Activated T-cell treated with anti-CD3 and anti-CD28 coated beads, Interleukin-2, amount 50 U/mL, for 24 hours (primary cell): ENCODE measurements at places on chromosomes 16 and 17.

DNA sequence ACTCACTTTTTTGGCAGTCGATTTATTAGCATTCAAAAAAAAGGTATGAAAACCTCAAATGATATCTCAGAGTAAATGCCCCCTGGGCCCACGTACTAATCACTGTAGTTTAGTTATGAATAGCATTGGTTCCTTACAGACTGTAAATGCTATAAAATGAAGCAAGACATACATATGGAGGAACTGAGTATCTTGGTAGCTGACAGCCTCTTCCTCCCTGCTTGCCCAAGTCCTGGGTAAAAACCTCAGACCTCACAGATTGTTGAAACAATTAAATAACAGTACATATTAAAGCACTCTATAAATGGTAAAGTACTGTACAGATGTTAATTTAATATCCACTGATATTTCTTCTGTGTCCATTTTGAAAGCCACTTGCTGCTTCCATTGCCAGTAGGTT lies 33.2 kb upstream of the ABCC11 start:
- DNase-seq: no peak

DNA sequence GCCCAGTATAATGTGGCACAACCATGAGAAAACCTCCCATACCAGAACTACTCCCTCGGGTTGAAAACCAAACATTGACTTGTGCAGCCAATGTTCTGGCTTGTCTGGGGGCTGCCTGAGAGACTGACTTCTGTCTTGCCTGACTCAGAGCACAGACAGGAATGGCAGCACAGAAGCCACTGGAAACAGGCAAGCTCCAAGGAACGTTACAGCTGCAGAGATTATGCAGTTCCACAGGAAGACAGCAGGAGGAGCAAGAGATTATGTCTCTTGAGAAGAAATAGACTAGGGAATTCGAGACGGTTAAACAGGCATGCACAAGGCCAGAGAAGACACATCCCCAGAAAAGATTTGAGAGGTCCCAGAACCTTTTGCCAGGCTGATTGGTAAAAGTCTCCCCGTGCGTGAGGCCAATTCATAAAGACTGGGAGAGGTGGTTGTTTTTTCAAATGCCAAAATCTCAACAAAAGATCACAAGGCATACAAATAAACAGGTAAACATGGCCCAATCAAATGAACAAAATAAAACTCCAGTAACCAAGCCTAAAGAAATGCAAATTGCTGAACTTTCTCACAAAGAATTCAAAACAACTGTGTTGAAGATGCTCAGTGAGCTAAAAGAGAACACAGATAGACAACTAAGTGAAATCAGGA lies 90.6 kb upstream of the CDH5 start:
- no peak for DNase-seq

DNA sequence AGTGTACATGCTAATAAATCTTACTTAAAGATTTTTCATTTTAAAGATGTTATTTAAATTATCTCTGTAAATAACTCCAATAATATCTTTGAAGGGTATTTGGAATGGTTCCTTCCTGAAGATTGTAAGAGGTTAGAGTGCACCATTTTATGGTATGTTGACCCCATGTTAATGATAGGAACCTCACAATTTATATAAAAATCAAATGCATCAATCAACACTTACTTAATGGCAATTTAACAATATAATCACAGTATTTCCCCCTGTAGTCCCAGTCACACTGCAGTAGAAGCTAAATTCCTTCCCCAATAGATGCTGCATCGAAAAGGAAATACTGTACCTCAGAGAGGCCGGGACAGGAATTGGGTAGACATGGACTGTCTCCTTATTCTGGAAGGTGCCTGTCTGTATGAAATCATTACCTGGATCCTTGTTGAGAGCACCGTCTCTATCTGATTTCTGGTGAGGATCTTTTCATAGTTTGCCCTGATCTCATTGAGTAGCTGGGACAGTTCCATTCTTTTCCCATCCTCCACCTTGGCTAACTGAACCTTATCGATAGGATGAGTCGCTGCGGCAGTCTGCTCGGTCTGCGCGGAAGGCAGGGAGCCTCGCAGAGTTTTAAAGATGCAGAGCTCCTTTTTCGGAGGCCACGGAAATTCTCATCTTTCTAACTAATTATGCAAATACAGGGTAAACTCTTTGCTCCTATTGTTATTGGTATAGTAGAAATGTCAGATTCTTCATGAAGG lies at the start of gene KRT222:
KRT222 (minus strand) TSS at position 596 of the 752 bp plus-strand sequence; CDS start at position 518, 78 bp downstream.
- DNase-seq: no peak

DNA sequence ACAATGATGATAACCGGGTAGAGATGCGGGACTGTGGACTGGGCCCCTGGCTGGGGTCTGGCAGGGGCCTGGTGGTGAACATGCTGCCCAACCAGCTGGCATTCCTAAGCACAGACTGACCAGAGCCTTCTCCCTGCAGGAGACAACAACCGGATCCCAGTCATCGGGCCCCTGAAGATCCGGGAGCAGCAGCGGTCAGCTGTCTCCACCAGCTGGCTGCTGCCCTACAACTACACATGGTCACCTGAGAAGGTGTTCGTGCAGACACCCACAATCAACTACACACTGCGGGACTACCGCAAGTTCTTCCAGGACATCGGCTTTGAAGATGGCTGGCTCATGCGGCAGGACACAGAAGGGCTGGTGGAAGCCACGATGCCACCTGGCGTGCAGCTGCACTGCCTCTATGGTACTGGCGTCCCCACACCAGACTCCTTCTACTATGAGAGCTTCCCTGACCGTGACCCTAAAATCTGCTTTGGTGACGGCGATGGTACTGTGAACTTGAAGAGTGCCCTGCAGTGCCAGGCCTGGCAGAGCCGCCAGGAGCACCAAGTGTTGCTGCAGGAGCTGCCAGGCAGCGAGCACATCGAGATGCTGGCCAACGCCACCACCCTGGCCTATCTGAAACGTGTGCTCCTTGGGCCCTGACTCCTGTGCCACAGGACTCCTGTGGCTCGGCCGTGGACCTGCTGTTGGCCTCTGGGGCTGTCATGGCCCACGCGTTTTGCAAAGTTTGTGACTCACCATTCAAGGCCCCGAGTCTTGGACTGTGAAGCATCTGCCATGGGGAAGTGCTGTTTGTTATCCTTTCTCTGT lies 5.1 kb upstream of the SLC7A6 start:
- no peak for DNase-seq

GRCh38 chr17:19381361-19381740 lies 3.1 kb downstream of the MAPK7 start:
- peak; percentile 19 for DNase-seq

DNA sequence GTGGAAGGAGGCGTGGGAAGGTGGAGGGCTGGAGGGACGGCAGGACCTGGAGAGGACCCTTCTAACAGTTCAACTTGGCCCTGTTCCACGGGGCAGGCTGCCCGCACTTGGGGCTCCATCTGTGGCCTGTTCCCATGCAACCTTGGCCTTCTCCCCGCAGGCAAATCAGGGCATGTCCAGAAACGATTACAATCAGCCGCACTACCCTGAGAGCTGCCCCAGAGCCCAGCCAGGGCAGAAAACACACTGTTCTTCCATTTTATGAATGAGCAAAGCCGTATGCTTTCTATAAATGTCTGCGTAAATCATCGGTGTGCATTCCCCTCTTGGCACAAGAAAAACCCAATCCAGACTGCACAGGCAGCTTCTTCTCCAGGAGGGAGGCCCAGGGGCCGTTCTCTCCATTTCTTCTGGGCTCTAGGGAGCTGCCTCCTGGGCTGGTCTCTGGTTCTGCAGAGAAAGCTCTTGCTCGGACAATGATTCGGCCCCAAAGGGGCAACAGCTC lies 228.7 kb downstream of the SOX9 start:
- DNase-seq: no peak

- no peak for DNase-seq
These were observed 249.4 kb downstream of the SNX29 start for GRCh38 chr16:12225806-12226465.

DNA sequence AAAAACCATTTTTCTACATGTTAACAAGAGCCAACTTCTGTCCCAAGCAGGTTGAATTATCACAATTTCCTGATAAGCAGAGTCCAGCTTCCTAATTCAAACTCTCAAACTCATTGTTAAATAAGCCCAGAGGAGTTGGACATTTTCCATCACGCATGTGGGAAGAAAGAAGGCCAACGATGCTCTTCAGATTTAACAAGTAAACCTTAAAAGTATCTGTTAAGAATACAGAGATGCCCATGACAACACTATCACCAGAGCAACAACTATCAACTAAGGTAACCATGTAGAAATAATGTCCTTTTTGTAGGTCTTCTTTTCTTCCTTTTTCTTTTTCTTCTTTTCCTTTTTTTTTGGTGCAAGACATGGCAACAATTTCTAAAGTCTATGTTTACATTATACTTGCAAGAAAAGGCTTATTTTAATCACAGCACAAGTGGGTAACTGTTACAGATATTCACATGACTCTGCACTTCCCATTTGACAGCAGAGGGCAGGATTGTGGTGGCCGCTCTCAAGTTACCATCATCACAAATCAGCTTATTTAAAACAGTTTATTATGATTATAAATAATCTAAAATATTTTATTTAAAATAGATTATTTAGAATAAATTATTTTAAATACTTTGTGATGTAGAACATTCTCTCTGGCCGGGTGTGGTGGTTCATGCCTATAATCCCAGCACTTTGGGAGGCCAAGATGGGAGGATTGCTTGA lies 35.7 kb upstream of the DHRS7B start:
- DNase-seq: no peak

GRCh38 chr16:65746941-65747340 lies 619.5 kb upstream of the CDH5 start:
- DNase-seq: no peak

- DNase-seq: no peak
These were observed 45.5 kb downstream of the PEMT start for GRCh38 chr17:17545984-17546383.

GRCh38 chr16:76502555-76502954 lies 225.4 kb downstream of the CNTNAP4 start:
- no peak for DNase-seq

DNA sequence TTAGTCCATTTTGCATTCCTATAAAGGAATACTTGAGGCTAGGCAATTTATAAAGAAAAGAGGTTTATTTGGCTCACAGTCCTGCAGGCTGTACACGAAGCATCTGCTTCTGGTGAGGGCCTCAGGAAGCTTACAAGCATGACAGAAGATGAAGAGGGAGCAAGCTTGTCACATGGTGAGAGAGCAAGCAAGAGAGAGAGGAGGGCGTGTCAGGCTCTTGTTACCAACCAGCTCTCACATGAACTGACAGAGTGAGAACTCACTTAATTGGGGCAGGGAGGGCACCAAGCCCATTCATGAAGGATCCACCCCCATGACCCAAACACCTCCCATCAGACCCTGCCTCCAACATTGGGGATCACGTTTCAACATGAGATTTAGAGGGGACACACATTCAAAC lies 1.6 kb downstream of the CHCT1 start:
- DNase-seq: no peak

GRCh38 chr16:19223235-19224170 lies 55.5 kb downstream of the SYT17 start:
- peak; percentile 46 for DNase-seq

- no peak for DNase-seq
These were observed 6.7 kb downstream of the HSPB9 start for GRCh38 chr17:42129109-42129837.

DNA sequence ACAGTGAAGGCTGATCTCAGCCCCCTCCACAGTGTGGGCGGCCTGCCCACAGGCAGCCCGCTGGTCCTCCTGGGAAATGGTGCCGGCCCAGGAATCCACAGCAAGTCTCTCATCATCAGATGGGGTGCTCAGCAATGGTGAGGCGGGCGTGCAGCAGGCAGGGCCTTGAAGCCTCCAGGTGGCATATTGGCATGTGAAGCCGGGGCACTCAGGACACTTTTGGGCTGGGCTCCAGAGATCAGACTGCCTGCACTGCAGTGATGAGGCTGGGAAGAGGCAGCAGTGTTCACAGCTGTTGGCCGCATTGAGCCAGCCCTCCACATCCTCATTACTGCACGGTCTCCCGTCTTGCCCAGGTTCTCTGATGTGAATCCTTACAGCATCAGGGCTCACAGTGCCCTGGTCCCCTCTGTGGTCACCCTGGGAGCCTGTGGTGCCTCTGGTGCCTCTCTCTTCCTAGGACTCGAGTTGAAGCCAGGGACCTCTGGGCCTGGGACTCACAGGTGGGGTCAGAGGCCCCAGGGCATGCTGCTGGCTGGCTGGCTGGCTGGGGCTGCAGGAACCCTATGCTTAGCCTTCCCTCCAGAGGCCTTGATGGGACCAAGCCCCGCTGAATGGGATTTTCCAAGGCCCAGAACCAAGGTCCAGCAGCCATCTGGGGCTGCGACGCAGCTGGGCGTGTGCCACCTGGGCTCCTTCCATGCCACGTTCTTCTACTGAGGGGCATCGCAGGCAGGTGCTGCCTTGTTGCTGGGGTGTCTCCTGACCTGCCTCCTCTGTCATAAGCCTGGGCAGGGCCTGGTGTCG lies 48.6 kb downstream of the TNFRSF13B start:
- peak; percentile 22 for DNase-seq

GRCh38 chr16:89883346-89884040 lies 10.1 kb downstream of the TCF25 start:
- DNase-seq: no peak

DNA sequence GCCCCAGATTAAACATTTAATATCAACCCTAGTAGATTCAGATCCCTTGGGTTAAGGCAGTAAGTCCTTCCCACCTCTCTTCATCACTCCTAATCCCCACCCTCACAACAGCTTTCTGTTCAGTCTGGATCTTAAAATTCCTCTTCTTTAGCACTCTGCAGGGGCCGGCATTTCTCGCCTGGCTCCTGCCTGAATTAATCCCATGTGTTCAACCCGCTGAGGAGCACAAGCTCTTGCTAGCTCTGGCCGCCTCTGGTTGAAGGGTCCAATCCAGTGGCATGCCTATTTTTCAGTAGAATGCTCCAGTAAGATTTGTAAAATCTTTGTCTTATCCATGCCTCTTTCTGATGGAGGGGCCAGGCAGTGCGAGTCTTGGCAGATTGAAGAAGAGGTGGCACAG lies 59.2 kb downstream of the CYB5B start:
- no peak for DNase-seq

DNA sequence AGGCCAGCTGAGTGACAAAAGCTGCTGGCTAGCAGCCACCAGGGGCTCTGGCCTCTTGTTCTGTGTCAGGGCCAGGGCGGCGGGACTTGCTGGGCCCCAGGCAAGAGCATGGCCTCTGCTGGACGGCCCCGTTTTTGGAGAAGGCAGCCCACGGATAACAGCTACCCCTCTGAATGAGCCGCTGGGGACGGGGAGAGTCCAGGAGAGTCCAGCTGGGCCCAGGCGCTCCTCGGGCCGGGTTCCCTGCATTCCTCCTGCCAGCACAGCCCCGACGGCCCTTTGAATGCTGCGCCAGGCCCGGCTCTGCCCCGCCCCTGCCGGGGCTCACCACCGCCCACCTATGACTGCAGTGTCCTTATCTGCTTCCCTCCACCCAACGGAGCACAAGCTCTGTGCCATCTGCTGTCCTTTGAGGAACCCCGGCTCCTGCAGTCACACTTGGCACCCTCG lies 33.4 kb downstream of the SLC7A5 start:
- no peak for DNase-seq

DNA sequence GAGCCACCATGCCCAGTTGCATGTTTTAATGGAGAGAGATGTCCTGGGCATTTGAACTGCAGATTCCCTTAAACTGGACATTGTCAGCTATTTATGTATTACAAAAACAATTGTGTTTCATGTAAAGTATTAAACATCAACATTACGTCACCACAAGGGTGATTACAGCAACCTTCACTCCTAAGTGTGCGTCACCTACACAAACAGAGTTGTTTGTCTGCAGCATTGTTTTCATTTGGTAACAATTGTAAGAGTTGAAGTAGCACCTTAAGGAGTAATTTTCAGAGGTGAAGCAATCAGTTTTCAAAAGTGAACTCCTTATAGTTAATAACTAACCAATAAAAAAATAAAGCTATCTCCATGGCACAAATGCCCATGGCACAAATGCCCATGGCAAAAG lies 271.4 kb downstream of the IRX3 start:
- no peak for DNase-seq
